NCI-H1092 treated with DMSO at 0.1 percent for 48 hours (cell line): ENCODE measurements at places on chromosomes 3 and 15.

GRCh38 chr3:121995161-121996137 is 26.6 kb downstream of the ILDR1 start:
- DNase-seq, result peak; percentile 25

- DNase-seq, result no peak
Measured at GRCh38 chr3:71962561-71963240, 177.8 kb upstream of the PROK2 start.

- DNase-seq, result no peak
Measured at GRCh38 chr3:99970198-99970597, 144.1 kb downstream of the FILIP1L start.

DNA sequence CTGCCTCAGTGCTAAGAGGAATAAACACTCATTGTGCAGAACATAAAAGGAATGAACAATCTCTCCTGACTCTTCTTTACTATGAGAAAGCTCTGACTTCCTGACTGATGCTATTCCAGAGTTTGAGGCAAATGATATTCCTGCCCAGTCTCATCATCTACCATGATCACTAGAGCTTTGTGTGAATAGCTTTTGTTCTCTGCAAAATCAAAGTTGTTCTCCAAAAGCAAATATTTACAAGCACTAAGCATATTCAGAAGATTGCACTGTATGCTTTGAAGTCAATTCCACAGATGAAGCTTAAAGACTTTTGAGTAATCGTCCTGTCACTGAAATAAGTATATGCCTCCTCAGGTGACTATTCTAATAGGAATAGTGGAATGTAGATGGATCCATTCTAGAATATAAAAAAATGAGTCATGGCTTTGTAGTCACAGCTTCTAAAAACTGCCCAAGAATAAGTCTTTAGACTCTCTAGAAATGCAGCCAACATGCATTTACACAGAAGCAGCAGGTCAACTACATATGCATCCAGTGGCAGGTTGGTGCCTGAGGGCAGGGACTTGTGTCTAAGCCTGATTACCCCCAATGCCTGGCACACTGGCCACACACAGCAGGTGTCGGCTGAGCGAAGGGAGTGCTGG is 34.6 kb downstream of the TNFAIP8L3 start:
- DNase-seq, result no peak

DNA sequence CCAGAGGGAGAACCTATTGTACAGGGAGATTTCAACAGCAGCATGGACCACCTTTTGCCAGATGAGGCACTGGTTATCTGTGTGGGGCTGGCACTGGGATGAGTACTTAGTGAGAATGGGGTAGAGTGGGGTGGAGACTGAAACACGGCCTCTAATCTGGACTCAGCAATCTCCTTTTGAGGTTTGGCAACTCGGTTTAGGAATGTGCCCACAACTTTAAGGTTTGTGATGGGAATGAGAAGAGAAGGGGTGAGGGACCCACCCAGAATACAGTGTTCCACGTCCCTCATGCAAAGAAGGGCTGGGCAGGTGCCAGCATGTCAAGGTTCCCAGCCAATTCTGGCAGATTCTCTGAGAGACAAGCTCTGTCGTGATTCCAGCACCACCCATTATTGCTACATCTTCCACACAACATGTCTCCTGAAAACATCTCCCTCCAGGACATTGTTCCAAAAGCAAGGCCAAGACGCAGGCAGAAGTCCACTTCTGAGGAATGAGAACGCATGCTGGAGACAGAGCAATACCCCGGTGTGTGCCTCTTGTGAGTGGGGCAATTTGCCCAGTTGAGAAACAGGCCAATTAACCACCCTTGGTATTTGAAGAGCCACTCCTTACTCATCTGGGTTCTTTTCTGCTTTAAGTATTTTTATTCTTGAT is 37.5 kb upstream of the CCR4 start:
- no peak for DNase-seq
